ENCODE measurements at places on chromosomes 5 and 9.

DNA sequence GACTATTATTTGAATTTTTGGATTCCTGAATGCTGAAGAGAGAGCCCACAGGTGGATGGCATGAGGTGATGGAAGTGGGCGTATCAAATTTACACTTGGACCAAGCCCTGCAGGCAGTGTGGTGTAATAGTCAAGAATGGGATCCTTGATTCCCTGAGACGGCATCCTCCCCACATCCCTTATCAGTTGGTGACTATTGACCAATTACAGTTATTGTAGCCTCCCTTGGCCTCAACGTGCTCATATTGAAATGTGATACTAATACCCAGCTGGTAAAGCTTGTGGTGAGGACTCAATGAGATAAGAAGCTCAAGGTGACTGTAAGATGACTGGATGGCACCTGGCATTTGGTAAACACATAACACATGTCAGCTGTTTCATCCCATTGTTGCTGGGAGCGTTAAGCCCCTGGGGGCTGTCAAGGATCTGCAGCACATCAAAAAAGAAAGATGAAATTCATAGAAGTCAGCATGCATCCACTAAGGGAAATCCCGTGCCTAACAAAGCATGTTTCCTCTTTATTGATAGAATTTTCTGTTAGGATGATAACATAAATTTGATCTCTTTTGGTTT lies 65.6 kb upstream of the IRX2 start:
- DNase-seq, result no peak

- peak; percentile 37 for DNase-seq
These were observed 79.6 kb upstream of the BNC2 start for GRCh38 chr9:16950051-16950450.

DNA sequence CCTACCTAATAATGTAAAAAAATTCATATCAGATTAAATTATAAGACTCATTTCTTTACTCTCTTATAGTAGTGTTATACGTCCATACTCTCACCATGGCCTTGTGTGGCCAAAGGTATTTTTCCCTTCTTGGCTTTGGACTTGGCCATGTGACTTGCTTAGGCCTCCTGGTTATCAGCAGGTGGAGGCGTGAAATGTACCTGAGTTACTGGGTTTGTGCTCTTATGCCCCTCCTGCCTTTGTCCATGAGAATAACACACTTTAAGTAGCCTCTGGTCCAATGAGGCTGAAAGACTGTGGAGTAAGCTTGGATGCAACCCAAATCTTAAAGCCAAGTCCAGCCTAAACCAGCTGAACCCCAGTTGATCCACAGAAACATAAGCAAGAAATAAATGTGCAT lies 68.7 kb downstream of the RETREG1 start:
- DNase-seq, result no peak

- no peak for DNase-seq
These were observed 343.4 kb downstream of the ARHGEF28 start for GRCh38 chr5:73969195-73970036.

DNA sequence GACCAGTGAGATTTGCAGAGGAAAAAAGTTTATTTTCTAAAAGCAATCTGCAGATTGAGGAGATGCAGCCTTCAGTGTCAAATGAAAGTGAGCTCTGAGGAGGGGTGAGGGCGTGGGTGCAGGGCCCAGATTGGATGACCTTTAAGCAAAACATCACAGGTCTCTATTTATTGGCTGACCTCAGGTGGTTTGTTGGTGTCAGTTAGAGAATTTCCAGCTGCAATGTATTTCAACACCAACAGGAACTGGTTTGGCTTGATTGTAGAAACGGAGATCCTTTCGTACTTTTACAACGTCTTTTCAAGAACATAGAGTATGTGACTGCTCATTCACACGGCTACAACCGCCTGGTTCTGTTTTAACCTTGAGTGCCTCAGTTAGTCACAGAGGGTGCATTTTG lies 1069.1 kb downstream of the EFNA5 start:
- no peak for DNase-seq

DNA sequence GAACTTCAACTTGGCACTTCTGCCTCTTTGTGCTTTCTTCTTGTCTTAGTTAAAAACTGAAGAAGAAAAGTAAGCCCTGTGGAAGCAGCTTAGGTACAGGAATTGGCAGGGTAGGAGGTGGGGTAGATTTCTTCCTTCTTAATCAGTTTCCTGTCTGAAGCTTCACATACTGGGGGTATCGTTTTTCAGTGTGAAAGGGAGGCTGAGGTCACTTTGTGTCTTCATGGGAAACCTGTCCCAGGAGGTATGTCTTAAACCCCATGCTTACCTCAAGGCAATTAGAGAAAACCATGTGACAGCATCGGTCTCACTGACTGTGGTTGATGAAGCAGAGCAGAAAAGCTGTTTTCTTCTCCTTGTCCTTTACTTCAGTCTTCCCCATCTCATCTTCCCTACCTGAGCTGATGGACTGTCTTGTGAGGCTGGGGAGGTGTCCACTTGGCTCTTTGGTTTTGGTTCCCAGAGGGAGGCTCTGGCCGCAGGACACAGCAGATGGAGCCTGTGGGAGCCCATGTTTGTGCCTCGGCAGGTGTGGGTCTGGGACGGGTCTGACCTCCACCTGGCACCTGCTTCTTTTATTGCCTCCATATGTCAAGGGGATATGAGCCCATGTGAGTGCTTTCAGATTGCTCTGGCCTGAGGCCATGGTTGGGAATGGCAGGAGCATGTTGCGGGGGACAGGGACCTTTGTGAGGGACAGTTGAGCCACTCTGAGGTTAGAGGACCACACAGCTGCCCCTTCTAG lies 47.0 kb downstream of the SH3GL2 start:
- no peak for DNase-seq

GRCh38 chr5:134568337-134568700 lies 42.8 kb downstream of the JADE2 start:
- DNase-seq, result no peak

DNA sequence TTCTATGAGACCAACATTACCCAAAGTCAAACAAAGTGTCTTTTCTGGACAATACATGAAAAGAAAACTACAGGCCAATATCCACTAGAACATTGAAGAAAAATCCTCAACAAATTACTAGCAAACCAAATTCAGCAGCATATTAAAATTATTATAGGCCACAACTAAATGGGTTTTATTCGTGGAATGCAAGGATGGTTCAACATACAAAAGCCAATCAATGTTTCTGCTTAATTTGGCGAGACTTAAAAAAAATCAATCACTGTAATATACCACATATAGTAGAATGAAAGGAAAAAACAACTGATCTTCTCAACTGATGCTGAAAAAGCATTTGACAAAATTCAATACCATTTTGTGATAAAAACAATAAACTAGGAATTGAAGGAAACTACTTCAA lies 51.8 kb upstream of the FNIP1 start:
- no peak for DNase-seq

DNA sequence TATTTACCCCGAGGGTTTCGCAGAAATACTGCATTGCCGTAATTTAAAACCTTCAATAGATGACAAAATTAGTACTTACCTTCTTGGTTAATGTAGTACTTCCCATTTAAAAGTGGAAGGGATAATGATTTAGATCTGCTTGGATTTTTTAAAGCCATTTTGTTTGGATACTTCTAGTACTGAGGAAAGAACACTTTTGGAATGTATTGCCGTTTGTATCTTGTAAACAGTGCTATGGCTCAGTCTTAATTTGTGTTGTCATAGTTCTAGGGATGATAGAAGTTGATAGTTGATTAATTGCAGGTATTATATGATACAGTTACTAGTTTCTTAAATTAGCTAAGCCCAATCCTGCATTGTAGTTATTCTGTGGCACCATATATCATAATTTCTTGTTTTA lies 33.1 kb downstream of the TNPO1 start:
- DNase-seq, result no peak

- no peak for DNase-seq
These were observed 81.2 kb downstream of the MTAP start for GRCh38 chr9:21883642-21884041.

- no peak for DNase-seq
These were observed 163.5 kb downstream of the KDM4C start for GRCh38 chr9:6921315-6921714.

DNA sequence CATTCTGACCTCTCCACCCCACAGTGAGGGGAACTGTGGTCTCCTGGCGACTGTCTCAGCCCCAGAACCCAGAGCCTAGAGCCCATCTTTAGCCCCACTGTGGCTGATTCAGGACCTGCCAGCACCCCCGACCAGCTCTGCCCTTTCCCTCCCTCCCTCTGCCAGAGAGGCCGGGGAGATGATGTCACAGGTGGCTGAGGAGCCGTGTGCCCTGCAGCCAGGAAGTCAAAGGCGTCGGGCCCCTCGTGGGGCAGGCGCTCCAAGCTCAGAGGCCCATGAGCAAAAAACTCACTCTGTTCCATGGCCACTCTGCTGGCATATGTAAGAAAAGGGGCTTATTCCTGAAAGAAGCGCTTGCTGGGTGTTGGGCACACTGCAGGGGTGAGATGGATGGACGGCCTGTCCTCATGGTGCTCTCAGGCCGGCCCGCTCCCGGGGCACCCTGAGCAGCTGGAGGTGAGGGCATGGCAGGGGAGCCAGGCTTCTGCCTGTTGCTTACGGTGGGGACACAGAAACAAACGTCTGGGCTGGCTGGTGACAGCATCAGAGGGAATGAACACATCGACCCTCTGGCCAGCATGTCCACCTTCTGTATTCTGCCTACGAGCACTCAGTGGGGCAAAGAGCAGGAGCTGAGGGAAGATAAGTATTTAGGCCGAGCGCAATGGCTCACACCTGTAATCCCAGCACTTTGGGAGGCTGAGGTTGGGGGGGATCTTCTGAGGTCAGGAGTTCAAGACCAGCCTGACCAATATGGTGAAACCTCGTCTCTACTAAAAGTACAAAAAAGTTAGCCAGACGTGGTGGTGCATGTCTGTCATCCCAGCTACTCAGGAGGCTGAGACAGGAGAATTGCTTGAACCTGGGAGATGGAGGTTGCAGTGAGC lies 41.1 kb downstream of the LAMC3 start:
- no peak for DNase-seq

GRCh38 chr9:123795336-123795735 lies 134.6 kb downstream of the DENND1A start:
- DNase-seq, result no peak

GRCh38 chr5:82599030-82599429 lies 320.9 kb upstream of the RPS23 start:
- no peak for DNase-seq

DNA sequence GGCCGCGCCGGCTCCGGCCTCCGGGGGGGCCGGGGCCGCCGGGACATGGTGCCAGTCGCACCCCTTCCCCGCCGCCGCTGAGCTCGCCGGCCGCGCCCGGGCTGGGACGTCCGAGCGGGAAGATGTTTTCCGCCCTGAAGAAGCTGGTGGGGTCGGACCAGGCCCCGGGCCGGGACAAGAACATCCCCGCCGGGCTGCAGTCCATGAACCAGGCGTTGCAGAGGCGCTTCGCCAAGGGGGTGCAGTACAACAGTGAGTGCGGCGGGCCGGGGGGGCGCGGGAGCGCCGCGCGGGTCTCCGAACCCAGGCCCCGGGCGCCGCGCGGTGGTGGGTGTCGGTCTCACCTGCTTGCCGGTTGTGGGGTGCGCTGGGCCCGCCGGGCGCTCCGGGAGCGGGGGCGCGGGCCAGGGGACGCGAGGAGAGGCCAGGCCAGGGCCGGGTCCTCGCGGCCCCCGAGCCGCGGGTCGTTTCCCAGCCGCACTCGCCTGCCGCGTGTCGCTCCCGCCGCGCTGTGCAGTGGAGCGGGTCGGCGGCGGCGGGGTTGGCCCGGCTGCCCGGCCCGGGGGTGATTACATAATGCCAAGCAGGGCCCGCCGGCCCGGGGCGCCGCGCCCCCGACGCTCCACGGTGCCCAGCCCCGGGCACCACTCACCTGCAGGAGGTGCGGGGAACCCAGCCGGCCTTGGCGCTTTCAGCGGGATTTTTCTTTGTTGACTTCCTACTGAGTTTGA lies 492 bp downstream of the RABL6 start:
- DNase-seq, result peak; percentile 62

- DNase-seq, result no peak
These were observed 18.2 kb upstream of the CDC20B start for GRCh38 chr5:55191165-55191564.

Data from nephron progenitor cell (in vitro differentiated cells).